Activated CD4-positive, alpha-beta T cell treated with anti-CD3 and anti-CD28 coated beads, Interleukin-2, amount 10 ng/mL, durations not matched to agents 7 days and 5 days (primary cell): ENCODE measurements at places on chromosomes 5 and 9.

- DNase-seq, result no peak
These were observed 4.5 kb upstream of the TMEM252 start for GRCh38 chr9:68545033-68545705.

GRCh38 chr9:133716564-133717112 is 21.5 kb downstream of the SARDH start:
- DNase-seq, result no peak

DNA sequence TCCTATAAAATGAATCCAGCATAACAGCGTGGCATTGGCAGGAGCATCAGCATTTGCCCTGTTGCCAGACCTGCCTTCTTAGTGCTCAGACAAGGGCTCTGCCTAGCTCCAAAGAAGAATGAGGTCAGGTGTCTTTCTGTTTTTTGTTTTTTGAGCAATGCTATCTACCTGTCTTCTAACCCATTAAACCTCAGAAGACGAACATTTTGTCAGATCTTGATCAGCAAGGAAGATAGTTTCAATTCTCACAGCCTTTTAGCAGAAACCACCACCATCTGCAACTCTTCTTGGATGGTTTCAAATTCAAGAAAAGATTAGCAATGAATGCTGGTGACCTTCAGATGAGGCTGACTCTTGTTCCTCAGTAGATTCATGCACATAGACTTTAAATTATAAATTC is 103.5 kb upstream of the IQGAP2 start:
- DNase-seq, result peak; percentile 29

GRCh38 chr5:59864718-59865117 is 28.8 kb downstream of the PDE4D start:
- DNase-seq, result no peak

GRCh38 chr9:121778252-121779225 is 127.1 kb downstream of the DAB2IP start:
- no peak for DNase-seq
